ENCODE measurements at places on chromosomes 5 and 9.
A peak's percentile ranks its signal among the peaks of the same experiment; 100 is the strongest.

- no peak for DNase-seq
Measured at GRCh38 chr5:36606428-36607113, at the start of gene SLC1A3. SLC1A3 (plus strand) TSS chr5:36606606; CDS start chr5:36608424, 1,818 bp downstream.

- DNase-seq = no peak
Measured at GRCh38 chr9:13459071-13459470, 179.6 kb upstream of the MPDZ start.

DNA sequence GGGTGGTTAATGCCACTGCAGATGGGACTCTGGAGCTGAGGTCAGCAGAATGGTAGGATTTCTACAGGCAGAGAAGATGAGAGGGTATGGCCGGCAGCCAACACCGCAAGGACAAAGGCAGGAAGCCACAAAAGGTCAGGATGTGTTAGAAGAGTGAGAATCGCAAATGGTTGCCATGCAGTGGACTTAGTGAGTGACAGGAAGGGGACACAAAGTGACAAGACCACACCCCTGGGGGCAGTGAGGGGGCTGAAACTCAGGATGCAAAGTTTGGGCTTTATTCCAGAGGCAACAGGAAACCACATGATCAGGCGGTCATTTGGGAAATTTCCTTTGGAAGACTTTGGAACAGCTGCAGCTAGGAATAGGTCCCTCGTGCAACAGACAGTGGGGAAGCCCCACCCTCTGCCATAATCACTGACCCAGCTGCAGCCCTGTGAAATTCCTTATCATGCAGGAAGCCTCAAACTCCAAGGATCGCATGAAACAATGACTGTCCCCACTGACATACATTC, 14.2 kb upstream of the CCDC180 start:
- no peak for DNase-seq

GRCh38 chr5:117296872-117297271, 722.2 kb upstream of the SEMA6A start:
- DNase-seq = no peak

GRCh38 chr5:38330207-38330606, 71.8 kb downstream of the EGFLAM start:
- no peak for DNase-seq

GRCh38 chr9:79390077-79390698, 181.6 kb upstream of the TLE4 start:
- no peak for DNase-seq

DNA sequence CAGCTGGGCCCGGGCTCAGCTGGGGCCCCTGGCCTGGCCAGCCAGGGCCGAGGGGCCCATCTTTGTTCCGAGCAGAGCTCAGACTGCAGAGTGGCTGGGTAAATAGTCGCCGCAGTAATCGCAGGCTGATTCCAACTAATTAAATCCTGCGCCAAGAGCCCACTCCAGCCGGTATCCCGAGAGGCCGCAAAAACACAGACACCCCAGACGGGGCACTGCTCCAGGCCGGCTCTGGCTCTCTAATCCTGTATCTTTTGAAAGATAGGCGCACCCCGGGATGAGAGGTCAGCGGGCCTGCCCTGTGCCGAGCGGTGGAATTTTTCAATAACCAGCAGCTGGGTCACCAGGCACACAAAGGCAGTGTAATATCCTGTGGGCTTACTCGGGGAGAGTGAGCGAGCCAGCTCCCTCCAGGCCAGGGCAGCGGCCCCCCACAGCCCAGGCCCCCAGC, 57.7 kb downstream of the LMX1B start:
- peak; percentile 55 for DNase-seq

GRCh38 chr9:21153336-21154017, 11.8 kb upstream of the IFNW1 start:
- no peak for DNase-seq

GRCh38 chr9:117305454-117305853, 109.4 kb downstream of the ASTN2 start:
- no peak for DNase-seq

Data from NCI-H774 (cell line).